Activated T-helper 9 cell treated with anti-CD3 and anti-CD28 coated beads, Interleukin-2, amount 50 U/mL, for 16 hours (primary cell): ENCODE measurements at places on chromosomes 4 and X.

GRCh38 chr4:108758498-108758897 is 4.4 kb downstream of the ETNPPL start:
- DNase-seq = no peak

DNA sequence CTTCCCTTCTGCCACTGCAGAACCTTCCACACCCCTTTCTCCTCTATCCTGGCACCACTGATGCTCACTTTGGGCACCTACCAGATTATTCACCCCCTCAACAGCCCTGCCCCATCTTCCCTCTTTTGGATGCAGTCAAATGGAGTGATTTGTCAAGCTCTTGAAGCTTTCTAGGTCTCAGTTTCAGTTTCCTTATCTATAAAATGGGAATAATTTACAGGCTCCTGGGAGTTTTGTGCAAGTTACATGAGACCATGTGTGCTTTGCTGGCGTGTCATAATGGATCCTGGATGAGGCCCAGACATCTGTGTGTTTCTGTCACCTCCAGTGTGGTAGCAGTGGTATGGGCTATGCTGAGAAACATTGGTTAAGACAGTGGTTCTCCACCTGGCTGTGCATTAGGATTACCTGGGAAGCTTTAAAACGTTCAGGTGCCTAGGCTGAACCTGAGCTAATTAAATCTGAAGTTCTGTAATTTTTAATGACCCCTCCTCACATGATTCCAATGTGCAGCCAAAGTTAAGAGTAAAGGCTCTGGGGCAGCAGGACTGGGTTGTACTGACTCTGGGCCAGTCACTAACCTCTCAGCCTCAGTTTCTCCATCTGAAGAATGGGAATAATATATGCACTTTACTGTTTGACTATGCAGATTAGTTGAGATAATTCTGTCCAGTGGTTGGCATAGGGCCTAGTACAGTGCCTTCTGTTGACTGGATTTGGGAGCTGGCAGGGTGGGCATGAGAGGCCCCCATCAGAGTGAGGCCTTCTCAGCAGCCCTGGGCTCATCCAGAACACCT is 6.8 kb upstream of the MGST2 start:
- DNase-seq = no peak

DNA sequence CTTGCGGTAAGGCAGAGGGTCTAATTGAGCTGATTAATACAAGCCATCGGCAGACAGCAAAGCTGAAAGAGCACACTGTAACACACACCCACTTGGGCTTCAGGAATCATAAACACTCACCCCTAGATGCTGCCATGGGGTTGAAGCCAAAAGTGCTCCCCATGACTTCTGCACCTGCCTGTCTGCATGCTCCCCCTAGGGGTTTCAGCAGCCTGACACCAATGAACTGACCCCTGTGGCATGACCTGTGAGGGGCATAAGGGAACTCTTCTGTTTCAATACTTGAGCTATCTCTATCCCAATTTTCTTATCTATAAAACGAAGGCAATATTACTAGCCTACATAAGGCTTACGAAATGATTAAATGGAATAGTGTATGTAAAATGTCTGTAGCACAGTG is 23.0 kb upstream of the IL13RA2 start:
- no peak for DNase-seq

DNA sequence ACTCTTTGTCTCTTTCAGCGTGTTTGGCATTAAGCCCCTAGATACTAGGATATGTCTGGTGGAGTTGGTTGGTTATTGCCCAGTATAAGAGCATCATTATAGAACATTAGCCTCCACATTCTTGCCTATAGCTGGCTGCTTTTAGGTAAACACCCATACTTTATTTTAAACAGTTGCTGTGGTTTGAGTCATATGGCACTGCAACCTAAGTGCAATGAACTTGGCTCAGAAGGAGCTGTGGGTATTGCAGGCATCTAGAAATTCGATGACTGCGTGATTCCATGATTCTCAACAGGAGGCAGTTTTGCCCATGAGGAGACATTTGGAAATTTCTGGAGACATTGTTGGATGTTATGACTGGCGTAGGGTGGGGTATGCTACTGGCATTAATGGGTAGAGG is 49.5 kb downstream of the DCLK2 start:
- no peak for DNase-seq

DNA sequence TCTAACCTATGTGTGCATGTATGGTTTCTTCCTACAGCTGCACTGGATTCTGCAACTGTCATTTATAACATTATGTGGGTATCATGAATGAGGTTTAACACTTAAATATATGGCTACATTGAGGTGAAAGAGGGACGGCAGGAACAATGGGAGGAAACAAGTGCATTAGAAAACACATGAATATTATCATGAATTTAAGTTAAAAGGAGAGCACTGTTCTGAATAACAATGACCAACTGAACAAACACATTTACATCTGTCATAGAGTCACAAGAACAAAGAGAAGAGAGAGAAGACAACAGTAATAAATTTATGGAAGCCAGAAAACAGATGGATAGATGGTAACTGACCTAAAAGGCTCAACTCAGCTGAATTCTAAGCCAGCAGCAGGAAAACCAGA is 527.1 kb upstream of the DIPK2B start:
- DNase-seq = no peak

- no peak for DNase-seq
Observed at GRCh38 chr4:20253735-20254409, 2.2 kb downstream of the SLIT2 start.

DNA sequence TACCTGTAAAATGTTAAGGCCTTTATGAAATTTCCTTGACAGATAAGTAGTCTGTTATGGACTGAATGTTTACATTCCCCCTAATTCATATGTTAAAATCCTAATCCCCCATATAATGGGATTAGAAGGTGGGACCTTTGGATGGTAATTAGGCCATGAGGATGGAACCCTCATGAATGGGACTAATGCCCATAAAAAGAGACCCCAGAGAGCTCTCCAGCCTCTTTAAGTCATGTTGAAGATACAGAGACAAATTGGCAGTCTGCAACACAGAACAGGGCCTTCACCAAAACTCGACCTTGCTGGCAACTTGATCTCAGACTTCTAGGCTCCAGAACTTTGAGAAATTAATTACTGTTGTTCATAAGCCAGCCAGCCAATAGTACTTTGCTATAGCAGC is 1344.5 kb upstream of the PCDH7 start:
- DNase-seq = no peak

DNA sequence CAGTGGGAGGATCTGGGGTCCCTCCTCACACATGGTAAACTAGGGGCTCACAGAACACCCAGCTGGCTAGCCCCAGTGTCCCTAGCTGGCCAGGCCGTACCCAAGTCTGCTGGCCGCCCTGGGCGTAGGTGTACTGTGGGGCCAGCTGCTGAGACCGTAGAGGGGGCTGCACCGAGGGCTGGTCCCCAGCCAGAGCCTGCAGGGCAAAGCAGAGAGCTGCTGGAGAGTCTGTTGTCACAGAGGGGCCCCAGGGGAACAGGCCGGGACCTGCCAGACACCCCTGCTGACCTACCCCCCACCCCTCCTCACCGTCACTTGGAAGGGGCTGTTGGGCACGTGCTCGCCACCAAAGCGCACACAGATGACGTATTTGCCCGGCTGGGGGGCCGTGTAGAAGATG is 19.9 kb downstream of the FLNA start:
- DNase-seq = no peak

- no peak for DNase-seq
Observed at GRCh38 chrX:81586096-81586495, 384.2 kb downstream of the SH3BGRL start.

- DNase-seq = no peak
Observed at GRCh38 chrX:150842198-150842685, 56.2 kb downstream of the CD99L2 start.

DNA sequence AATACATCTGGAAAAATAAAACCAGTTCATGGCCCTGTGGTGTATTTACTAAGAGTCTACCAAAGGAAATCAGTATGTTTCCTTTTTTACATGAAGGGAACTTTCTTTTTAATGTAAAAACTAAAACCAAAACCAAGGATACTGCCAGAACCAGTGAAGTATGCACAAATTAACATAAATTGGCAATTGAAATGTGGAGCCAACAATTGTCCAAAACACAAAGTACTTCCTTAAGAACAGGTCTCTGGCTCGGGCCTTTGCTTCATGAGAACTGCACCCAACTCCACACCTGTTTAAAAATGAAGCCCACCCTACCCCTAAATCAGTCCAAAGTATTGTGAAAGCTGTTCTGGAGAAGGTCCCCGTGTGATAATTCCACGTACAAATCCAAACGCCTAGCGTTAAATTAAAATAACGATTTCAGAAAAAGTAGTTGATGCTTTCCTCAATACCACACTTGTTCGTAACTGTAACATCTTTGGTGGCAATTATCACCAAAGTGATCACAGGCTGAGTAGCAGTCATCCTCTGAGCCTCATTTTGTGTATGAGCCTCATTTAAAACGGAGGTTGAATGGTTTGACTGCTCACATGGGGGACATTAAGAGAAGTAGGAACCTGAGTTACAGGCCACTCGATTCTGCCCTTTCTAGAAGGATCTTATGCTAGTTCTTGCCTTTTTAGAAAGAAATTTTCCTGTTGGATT is 93.0 kb downstream of the GEMIN8 start:
- DNase-seq = no peak

DNA sequence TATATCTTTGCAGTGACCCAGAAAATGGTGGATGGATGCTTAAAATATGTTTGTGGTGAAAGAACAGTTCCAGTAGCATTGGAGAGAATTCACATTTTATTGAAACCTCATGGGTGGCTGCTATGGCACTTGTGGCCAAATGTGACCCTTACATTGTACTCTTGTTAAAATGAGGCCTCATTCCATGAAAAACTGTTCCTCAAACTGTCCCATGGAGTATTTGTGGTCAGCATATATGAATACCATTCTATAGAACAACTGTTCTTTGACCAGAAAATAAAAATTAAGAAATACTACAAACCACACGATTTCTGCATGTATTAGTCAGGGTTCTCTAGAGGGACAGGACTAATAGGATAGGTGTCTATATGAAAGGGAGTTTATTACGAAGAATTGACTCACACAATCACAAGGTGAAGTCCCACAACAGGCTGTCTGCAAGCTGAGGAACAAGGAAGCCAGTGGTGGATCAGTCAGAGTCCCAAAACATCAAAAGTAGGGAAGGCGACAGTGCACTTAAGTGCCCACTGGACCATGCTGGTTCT is 35.1 kb downstream of the GEMIN8 start:
- no peak for DNase-seq

DNA sequence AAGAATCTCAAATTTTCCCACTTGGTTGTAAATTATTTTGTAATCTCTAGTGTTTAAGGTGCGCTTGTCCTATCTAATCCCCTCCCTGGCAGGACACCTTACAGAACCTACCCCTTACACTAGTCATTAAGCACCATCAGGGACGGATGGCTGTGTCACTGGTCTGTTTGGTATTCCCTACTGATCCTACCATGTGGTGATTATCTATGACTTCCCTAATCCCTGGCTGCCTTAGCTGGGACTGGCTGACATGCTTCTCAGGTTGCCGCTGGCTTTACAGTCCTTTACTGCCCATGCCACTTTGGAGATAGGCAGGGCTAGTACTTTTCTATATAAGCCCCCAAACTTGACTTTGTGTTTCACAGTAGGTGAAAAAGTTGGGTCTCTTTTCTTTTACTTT is 58.6 kb downstream of the ELOVL6 start:
- DNase-seq = no peak

GRCh38 chr4:44326741-44327140 is 121.9 kb downstream of the KCTD8 start:
- no peak for DNase-seq

GRCh38 chrX:130108647-130109428 is 1.5 kb downstream of the ELF4 start:
- DNase-seq = no peak

DNA sequence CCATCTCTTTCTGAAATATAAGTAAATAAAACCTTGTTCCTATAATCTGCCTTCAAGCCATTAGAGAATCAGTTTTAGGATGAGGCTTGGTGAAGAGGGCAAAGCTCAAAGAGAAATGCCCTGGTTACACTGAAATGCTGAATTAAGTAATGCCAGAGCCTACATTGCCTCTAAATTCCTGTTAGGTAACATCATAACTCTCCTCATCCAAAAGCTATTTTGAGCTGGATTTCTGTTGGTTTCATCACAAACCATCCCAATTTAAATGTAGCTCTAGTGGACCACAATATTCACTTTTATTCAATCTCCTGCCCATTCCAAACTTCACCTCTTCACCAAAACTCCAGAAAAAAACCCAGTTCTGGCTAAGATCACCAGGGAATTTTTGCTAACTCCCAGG is 1319.7 kb upstream of the TENM3 start:
- no peak for DNase-seq

- DNase-seq = no peak
Observed at GRCh38 chr4:178275671-178276360, 833.6 kb upstream of the AGA start.

GRCh38 chr4:84495118-84495793 is 3.8 kb downstream of the NKX6-1 start:
- no peak for DNase-seq

DNA sequence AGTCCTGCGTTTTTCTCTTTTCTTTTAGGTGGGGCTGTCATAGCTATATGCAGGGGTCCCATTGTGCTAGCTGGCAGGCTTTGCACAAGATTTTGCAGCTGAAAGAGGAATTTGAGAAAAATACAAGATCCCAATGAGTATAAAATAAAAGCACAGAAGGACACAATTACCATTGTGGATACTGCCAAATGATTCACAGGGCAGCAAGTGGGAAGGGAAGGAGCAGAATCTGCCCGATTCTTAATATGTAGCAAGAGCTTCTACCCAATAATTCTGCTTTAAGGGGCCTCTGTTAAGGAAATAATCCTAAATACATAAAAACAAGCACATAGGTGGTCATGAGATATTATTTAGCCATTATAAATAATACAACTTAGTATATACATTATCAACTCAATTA is 25.9 kb upstream of the ING2 start:
- no peak for DNase-seq

- no peak for DNase-seq
Observed at GRCh38 chr4:12458621-12459020, 1025.5 kb downstream of the RAB28 start.

- DNase-seq = no peak
Observed at GRCh38 chr4:2497931-2498330, 29.0 kb downstream of the RNF4 start.

GRCh38 chr4:86946868-86947500 is 12.2 kb downstream of the AFF1 start:
- DNase-seq = no peak

- DNase-seq = no peak
Observed at GRCh38 chr4:41655177-41655576, 93.3 kb downstream of the PHOX2B start.

DNA sequence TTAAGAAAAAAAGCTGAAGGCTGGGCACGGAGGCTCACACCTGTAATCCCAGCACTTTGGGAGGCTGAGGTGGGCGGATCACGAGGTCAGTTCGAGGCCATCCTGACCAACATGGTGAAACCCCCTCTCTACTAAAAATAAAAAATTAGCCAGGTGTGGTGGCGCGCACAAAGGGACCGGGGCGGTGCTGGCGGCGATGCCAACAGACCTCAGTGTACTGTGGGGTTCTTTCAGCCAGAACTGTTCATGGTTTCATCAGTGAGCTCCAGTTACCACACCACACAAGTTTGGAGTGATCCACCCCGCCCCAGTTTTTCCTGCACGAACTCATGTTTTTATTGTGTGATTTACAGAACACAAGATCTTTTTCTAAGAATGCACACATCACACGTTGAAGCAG is 21.2 kb upstream of the IRAK1 start:
- no peak for DNase-seq

- no peak for DNase-seq
Observed at GRCh38 chr4:42478509-42478908, 81.2 kb downstream of the SHISA3 start.

GRCh38 chrX:96376266-96376665 is 308.4 kb upstream of the DIAPH2 start:
- no peak for DNase-seq

- no peak for DNase-seq
Observed at GRCh38 chr4:42397635-42398170, 415 bp downstream of the SHISA3 start.
